Stimulated activated CD8-positive, alpha-beta memory T cell treated with anti-CD3 and anti-CD28 coated beads, Interleukin-7, amount 100 ng/mL, for 48 hours (primary cell): ENCODE measurements at places on chromosomes 12 and 14.

- no peak for DNase-seq
Measured at GRCh38 chr12:122867691-122868461, 28.0 kb downstream of the VPS37B start.

GRCh38 chr12:103768467-103769123, 72.4 kb downstream of the NT5DC3 start:
- no peak for DNase-seq

DNA sequence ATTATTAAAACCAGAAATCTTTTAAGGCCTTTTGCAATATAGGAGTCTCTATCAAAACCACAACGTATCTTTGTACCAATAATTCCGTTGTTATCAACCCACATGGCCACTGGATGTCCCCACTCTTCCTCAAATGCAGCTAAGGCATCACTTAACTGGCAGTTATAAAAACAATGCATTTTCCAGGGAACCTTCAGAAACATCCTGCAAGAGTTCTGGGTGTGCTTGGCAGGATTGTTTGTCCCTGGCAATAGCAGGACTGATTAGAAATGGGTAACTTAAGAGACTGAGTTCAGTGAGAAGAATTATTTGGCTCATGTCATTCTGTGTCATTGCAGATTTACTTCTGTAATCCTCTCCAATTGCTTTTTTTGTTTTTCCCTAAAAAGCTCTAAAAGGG, 112.0 kb downstream of the SLC15A5 start:
- no peak for DNase-seq

GRCh38 chr14:75120541-75121291, 6.1 kb downstream of the NEK9 start:
- DNase-seq = no peak

- no peak for DNase-seq
Measured at GRCh38 chr12:65411171-65411570, 132.7 kb downstream of the MSRB3 start.

GRCh38 chr14:92294506-92294905, 28.5 kb upstream of the SLC24A4 start:
- DNase-seq = no peak

- DNase-seq = no peak
Measured at GRCh38 chr14:92105893-92106142, 564 bp downstream of the ATXN3 start.

GRCh38 chr14:102221026-102221425, 81.3 kb downstream of the WDR20 start:
- DNase-seq = no peak

DNA sequence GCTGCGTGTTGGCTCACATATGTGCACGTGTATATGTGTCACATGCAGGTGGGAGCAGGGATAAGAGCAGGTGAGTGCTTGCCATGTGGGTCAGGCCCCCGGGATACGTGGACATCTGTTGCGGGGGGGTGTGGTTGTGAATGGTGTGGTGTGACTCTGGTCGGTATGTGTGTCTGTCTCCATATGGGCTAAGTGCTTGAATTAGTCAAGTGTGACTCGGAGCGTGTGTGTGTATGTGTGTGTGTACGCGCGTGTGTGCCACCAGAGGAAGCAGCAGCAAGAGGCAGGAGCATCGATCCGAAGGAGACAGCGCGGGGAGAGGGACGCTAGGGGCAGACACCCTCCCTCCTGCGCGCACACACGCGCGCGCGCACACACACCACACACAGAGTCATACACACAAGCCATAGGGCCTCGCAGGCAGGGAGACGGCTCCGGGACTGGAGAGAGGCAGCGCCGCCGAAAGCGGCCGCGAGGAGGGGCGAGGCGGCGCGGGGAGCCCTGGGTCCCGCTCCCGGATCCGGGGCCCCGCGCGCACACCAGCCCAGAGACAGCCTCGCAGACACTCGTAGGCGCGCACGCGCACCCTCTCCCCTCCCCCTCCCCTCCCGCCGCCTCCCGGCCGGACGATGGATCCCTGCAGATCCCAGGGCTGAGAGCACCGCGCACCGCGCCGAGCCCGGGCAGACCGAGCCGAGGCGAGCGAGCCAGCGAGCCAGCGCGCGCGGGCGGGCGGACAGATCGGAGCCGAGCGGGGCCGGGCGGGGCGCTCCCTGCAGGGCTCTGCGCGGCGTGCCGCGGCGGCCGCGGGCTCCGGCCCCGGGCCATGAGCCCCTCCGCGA, at the start of gene ASIC1:
ASIC1 (plus strand) TSS at position 597 of the 842 bp plus-strand sequence. CDS start 1,171 bp downstream, outside the sequence.
- no peak for DNase-seq

DNA sequence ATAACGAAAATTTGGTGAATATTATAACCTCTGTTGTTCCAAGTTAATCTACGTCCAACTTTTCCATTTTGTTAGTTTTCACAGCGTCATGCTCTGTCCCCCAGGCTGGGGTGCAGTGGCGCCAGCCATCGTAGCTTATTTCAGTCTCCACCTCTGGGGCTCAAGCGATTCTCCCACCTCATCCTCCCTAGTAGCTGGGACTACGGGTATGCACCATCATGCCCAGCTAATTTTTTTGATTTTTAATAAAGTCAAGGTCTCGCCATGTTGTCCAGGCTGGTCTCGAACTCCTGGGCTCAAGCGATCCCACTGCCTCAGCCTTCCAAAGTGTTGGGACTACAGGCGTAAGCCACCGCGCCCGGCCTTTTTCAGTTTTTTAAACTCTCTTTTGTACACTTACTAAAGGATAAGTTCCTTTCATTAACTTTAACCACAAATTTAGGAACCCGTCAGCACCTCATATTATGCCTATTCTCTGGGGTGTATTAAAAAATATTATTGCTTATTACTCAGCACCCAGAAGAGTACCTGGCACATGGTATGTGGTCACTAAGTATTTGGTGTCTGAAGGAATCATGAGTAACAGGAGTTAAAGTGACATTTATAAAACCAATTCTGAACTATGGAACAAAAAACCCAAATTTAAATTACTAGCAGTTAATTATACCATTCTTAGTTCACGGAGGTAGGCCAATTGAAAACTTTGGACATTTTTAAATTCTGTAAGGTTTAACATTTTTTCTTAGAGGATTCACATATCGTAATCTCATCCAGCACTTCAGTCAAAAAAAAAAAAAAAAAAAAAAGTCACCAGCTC, 925 bp upstream of the MIPOL1 start:
- no peak for DNase-seq

- no peak for DNase-seq
Measured at GRCh38 chr12:114921781-114922180, 237.8 kb upstream of the TBX3 start.

GRCh38 chr14:104638927-104639450, 34.4 kb upstream of the TMEM179 start:
- DNase-seq = no peak

DNA sequence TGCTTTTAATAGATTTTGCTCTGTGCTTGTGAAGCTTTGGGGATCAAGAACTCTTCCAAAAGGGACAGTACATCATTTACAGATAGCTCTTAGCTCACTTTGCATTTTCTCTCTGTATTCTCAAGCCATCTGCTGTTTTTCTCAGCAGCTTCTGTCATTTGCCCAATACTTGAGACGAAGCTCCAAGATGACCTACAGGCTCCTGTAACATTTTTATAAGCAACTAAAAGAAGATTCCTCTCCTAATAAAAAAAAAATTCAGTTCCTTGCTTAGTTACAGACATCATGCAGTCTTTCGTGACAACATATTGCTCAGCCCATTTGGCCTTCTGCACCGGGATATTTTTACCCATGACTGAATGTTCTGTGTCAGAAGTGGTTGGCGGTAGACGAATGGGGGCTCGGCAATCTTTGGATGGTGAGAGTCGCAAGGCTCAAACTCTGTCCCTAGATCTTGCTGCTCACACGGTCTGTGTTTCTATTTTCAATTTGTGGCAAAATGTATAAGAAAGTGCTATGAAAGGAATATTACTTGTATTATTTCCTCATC, 215.6 kb downstream of the FSCB start:
- no peak for DNase-seq

DNA sequence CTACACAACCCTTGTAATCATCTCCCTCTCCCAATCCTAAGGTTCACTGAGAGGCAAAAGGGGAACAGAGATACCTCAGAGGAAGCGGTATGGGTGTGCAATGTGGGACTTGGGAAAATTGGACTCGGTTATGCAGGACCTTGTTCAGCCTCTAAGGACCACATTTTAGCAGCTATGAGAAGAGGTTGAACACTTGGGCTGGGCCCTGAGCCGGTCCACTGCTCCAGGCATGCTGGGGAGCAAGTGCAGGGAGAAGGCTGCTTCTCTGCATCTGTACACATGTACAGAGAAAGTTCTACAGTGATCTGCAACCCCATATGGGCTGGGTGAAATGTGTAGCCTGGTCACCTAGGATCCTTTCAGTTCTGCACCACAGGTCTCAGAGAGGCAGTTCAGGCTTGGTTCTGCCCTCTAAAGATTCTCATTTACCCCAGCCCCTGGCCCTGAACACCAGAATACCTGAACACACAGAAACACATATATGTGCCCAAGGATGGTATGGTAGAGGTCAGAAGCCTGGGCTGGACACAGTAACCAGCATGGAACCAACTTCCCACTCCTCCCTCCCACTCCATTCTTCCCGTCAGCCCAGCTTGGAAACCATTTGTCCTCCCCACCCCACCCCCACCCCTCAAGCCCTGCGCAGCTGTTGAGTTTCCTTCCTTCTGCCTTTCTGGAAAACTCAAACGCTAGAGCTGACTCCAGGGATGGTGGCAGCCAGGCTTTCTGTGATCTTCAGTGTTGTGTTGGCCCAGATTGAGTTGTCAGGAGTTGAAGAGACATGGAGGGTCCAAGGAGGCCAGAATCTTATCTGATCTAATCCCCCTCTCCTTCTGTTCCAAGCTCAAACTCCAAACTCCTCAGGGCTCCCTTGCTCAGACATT, 10.4 kb downstream of the HOXC5 start:
- no peak for DNase-seq

GRCh38 chr12:121438905-121439304, 39.0 kb downstream of the RNF34 start:
- no peak for DNase-seq

DNA sequence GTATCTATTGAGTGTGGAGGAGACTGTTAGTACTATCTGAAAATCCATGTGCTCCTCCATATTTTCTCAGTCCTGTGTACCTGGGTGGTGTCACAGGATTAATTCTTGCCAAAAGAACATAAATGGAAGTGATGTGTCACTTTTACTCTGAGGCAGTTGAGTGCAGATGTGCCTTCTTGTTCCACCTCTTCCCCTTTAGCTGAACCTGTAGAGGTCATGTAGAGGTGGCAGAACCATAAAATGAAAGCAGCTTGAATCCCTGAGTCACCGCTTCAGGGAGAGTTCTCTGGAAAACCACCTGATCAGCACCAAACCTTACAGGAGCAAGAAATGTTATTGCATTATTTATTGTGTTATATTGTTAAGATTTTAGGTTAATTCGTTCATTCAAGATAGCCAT, 14.7 kb upstream of the SLC25A3 start:
- DNase-seq = no peak

DNA sequence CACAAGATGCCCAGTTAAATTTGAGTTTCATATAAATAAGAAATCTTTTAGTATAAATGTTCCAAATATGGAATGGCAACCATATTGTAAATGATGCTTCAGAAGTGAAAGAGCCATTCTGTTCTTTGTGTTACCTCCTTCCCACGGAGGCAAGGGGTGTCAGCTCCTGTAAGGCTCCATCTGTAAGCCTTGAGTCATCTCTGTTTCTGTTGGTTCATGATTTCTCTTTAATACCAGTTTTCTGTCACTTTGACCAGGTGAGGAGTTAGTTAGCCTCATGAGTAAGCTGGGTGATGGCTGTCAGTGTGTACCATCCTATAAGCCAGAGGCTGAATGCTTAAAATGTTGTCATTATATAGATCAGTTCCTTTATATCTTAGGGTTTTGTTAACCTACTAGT, 61.9 kb downstream of the TMEM30B start:
- DNase-seq = no peak

GRCh38 chr12:96034621-96035282, 635 bp downstream of the LTA4H start:
- no peak for DNase-seq

- no peak for DNase-seq
Measured at GRCh38 chr12:43836475-43836989, 651 bp downstream of the TMEM117 start.

GRCh38 chr14:55190906-55191202, 531 bp downstream of the DLGAP5 start:
- no peak for DNase-seq

- no peak for DNase-seq
Measured at GRCh38 chr14:32565256-32565655, 236.2 kb downstream of the AKAP6 start.

- no peak for DNase-seq
Measured at GRCh38 chr12:62166525-62166924, 93.7 kb upstream of the USP15 start.

DNA sequence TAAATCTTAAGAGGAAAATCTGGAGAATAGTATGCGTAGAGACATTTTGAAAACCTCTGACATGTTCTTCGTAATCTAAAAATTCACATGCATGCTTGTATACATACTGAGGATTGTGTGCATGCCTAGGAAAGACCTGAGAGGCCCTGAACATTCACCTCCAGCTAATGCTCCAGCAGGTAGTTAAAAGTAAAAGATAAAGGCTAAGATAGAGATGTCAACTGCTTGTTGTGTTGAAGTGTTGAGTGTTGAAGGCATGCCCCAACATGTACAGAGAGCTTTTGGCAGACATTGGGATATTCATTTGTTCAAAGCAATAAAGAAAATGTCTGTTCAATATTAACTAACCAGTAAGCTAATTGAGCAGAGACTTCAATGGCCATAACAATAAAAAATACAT, 118.6 kb upstream of the SYT1 start:
- no peak for DNase-seq

- no peak for DNase-seq
Measured at GRCh38 chr12:8993827-8994226, 4.5 kb downstream of the KLRG1 start.

GRCh38 chr12:92928421-92928961, 604 bp downstream of the EEA1 start:
- DNase-seq = peak; percentile 53

GRCh38 chr12:50111395-50111692, 692 bp upstream of the COX14 start:
- no peak for DNase-seq

DNA sequence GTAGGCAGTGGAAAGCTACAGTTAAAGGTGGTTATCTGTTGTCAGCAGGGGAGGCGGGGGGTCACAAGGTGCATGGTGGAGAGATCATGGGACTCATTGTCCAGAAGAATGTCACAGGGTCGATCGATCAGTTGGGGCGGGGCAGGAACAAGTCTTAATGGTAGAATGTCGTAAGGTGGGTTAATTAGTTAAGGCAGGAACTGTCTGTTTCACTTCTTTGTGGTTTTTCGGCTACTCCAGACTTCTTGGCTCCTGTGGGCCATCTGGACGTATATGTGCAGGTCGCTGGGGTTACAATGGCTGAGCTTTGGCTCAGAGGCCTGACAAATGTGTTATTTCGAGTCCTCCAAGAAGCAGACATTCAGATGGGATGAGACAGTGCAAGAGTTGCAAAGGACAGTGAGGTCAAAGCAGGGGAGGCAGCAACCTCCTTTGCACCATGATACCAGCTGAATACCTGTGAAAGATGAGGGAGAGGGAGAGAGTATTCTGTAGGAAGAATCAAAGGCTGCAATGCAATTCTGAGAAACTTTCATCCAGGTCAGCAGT, 246.9 kb upstream of the TMEM132C start:
- DNase-seq = no peak
